Right ventricle myocardium inferior (tissue), 1 donor: ENCODE measurements at places on chromosomes 1 and 21.

- DNase-seq: peak; percentile 85
These were observed 11.2 kb downstream of the MEF2D start for GRCh38 chr1:156489166-156489934.

DNA sequence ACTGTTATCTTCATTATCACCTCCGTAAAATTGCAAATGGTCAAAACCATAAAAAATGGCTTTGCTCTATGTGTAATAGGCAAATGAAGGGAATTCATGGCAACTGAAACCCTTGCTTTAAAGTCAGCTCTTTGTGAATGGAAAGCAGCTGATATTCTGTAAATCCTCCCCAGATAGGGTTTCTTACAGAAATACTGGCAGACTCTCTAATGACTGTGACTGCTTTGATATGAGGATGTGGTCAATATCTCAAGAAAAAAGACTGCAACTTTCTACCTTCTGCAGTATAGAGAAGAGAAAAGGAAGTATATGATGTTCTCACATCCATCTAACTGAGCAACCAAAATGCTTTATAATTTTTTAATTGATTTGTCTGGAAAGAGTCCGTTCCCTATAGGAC is 193.1 kb downstream of the ST6GALNAC3 start:
- DNase-seq: no peak

- DNase-seq: no peak
These were observed 38.5 kb downstream of the EPHA2 start for GRCh38 chr1:16117369-16117768.

- no peak for DNase-seq
These were observed 163.0 kb upstream of the GORAB start for GRCh38 chr1:170369000-170369399.

DNA sequence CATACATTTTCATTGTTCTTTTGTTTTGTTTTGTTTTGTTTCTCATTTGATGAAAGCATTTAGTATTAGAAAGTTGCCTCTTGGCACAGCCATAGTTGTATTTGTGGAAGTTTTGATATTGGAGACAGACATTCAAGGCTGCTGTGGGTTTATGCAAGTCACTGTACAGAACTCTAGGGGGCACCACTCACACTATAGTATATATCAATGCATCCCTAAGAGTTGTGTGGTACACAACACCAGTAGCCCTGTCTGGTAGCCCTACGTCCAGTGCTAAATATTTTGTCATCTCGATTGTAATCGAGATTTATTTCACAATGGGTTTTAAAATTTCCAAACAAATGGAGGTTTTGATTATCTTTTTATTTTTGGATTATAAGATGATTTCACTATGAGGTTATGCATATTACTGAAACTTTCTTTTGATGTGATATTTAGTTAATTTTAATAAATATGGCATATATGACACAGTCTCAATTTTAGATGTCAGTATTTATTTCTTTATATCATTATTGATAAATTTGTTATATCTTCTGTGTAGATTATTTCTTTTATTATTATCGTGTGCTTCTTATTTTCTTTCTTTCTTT is 112.2 kb downstream of the NR5A2 start:
- DNase-seq: no peak

DNA sequence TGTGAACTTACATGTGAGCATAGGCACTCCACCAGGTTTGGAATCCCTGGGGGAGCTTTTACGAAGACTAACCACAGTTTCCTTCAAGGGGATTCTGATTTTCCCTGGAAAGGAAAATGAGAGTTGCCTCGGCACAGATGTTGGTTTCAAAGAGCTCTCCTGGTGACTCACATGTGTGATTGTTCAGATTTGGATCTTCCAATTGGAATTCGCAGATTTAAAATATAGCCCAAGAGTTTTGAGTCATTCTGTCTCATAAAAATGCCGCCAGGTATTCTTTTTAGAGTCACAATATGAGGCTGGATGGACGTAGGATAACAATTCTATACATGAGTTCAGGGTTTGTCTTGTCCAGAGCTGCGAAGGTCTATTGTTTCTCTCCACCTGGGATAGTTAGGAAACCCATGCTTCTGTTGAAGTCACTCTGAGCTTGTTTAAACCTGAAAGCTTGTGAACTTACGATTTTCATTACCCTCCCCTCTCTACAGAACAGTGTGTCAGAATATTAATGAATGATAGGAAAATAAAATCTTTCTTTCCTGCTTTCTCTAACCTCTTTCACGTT is 64.9 kb downstream of the TGFB2 start:
- no peak for DNase-seq

GRCh38 chr1:1873186-1873585 is 17.7 kb downstream of the GNB1 start:
- peak; percentile 86 for DNase-seq
